ENCODE measurements at places on chromosomes 4 and X.

DNA sequence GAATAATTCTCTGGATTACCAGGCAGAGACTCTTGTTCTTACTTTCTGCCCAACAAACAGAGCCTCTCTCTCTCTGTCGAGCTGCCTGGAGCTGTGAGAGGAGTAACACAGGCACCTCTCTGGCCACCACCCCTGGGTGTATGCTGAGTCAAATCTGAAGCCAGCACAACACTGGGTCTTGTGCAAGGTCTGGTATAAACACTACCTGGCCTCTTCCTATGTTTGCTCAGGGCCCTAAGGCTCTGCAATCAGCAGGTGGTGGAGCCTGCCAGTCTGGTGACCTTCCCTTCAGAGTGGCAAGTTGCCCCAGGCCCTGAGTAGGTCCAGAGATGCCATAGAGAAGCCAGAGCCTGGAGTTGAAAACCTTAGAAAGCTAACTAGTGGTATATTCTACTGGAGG, 139.9 kb downstream of the CPXCR1 start:
- no peak for DNase-seq

DNA sequence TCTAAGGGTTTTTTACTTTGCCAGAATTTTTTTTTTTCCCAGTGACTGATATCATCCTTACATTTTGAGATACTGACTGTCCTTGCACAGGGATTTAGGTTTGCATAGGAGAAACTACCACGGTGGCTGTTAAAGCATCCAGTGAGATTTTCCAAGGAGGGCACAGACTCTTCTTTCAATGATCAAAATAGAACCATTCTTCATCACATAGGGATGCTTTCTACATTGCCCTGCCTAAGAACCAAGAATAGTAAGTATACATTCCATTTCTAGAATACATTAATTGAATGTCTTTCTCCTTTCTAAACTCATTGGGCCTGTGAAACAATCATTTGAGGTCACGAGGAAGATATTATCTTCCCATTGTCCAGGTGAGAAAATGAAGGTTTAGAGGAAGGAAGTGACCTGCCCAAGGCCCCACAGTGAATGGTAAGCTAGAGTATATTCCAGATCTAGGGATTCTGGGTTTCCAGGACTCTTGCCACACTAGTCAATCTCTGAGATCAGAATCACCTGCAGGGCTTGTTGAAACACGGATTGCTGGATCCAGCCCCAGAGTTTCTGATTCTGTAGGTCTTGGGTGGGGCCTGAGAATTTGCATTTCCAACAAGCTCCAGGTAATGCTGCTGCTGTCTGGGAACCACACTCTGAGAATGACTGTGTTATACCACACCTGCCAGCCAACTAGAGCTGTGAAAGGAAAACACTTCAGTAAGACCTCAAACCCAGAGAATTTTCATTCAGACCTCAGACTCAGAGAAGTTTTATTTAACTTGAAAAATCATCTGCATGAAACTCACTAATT, 17.7 kb upstream of the TMEM154 start:
- DNase-seq, result no peak

DNA sequence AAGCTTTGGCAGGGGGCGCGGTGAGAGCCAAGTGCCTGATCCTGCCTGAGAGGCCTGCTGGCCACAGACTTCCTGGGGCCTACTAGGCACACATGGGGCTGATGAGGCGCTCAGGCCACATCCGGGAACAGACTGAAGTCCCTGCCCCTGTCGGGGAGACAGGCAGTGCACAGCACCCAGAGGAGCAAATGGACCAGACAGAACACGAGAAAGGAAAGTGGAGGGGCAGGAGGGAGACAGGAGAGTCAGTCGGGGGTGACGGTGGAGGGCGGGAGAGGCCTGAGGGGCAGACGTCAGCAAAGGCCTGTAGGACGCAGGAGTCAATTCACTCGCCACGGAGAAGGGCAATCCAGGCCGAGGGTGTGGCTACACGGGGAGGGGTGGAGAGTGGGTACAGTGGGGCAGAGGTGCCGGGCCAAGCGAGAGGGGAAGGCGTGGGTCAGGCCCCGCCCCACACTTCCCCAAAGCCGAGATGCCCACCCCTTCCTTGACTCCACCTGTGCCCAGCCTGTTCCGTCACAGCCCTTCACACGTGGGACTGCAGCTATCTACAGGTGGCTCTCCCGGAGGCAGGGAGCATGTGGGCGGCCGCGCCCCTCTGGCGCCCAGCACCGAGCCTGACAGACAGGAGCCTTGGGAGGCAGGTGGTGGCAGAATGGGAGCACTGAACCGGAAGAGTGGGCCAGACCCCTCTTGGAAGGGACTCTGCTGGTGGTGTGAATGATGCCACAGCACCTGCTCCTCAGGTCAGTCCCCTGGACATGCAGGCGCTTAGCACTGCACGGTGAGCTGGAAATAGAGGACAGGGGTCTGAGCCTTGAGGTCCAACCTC, 20.5 kb downstream of the NOP14 start:
- no peak for DNase-seq

- no peak for DNase-seq
Measured at GRCh38 chr4:185552254-185552653, 16.9 kb upstream of the PDLIM3 start.

- DNase-seq, result no peak
Measured at GRCh38 chrX:53442322-53442631, 8.1 kb upstream of the HSD17B10 start.

DNA sequence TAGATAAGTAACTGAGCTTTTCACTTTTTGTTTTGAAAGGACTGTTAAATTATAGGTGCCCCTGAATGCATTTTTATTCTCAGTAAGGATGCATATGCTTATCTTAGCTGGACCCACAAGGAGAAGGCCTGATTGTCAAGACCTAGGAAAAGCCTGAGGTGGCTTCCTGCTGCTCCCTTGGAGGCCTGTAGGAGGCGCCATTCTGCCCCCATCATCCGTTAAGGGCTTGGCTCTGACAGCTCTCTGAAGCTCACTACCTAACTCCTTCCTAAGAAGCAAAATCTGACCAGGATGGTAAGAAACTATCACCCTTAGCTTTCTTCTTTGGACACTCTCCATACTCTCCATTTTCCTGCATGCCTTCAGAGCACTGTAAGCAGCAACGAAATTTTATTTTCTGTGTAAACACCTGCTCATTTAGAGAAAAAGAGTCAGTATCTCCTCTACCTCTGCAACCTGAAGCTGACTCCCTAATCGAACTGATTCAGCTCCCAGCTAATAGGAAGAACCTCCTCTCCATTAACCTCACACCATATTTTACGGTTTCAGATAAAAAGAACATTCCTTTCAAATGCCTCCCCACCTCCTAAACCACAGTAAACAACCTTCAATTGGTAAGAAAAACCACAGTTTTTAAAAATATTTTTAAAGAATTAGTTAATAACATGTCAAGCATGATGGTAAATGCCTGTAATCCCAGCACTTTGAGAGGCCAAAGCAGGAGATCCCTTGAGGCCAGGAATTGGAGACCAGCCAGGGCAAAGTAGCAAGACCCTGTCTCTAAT, 73.4 kb upstream of the EDNRA start:
- DNase-seq, result no peak

GRCh38 chr4:94420356-94420755, 31.4 kb upstream of the PDLIM5 start:
- DNase-seq, result no peak

DNA sequence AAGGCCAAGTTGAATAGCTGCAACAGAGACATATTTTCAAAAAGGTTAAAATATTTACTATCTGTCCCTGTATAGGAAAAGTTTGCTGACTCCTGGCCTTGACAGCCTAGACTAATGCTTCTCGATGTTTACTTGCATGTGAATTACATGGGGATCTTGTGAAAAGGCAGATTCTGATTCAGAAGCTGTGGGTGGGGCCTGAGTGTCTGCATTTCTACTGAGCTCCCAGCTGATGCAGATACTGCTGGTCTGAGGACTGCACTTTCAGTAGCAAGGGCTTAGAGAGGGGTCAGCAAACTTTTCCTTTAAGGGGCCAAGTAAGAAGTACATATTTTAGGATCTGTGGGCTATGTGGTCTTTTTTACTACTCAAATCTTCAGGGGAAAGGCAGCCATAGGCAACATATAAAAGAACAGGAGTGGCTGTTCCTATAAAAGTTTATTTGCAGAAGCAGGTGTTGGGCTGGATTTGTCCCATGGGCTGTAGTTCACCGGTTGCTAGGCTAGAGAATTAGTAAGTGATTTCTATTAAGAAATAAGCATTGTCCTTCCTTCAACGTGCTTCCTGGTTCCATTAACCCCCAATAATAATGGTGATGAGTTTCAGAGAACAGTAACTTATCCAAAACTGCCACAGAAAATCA, 97.2 kb upstream of the PDE5A start:
- DNase-seq, result no peak

Measured in stimulated activated CD4-positive, alpha-beta T cell treated with anti-CD3 and anti-CD28 coated beads, TNF-alpha, amount 100 ng/mL, for 1 hour (primary cell).